ENCODE measurements at places on chromosomes 12 and 14. TPM values are rescaled to one million over a fixed set of nuclear protein-coding genes. Genes with fewer than 3 reads are reported as not detected.

Gene STRN3
- total RNA-seq, result 55.9 TPM

Gene LRTM2
- 0.29 TPM for total RNA-seq

Gene FAM186B
- total RNA-seq, result 0.26 TPM

Gene PEX5
- 73.5 TPM for total RNA-seq

Gene CRIP2
- total RNA-seq, result 2.8 TPM

Gene DNAH10
- 0.21 TPM for total RNA-seq

Gene GLI1
- 5.6 TPM for total RNA-seq

Gene HCAR3
- not detected for total RNA-seq

Gene SLC25A47
- total RNA-seq, result not detected

Gene SLCO1A2
- 7.3 TPM for total RNA-seq

Gene GSKIP
- total RNA-seq, result 43.7 TPM

Gene LRP1-AS
- not detected for total RNA-seq

Gene SMCO3
- total RNA-seq, result not detected

Gene MAP3K12
- 5.8 TPM for total RNA-seq

GRCh38 chr14:93926245-93926872, 785 bp upstream of the FAM181A start:
- DNase-seq, result no peak

DNA sequence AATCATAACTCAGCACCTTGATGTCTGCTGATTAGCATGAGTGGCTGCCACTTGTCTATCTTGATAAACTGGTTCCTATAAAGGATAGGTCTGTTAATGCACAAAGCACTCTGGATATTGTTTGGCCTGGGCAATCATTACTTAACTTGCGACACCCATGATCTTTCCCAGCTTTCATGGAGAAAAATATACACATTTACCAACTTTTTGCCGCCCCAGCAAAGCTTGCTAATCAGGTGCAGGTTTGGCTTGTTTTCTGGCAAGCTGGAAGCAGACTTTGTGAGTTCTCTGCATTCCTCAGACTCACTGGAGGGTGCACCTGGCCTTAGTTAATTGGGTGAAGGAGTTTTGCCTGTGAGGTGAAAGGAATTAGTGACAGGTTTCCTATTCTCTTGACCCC, 1126.4 kb upstream of the FLRT2 start:
- peak; percentile 55 for DNase-seq

- no peak for DNase-seq
Observed at GRCh38 chr14:100776681-100777365, 49.1 kb upstream of the MEG3 start.

GRCh38 chr14:63677891-63678379, 36.3 kb upstream of the WDR89 start:
- DNase-seq, result no peak

GRCh38 chr12:130117233-130117632, 45.0 kb upstream of the FZD10 start:
- DNase-seq, result no peak

- DNase-seq, result no peak
Observed at GRCh38 chr12:64876388-64877071, 52.1 kb downstream of the TBC1D30 start.

DNA sequence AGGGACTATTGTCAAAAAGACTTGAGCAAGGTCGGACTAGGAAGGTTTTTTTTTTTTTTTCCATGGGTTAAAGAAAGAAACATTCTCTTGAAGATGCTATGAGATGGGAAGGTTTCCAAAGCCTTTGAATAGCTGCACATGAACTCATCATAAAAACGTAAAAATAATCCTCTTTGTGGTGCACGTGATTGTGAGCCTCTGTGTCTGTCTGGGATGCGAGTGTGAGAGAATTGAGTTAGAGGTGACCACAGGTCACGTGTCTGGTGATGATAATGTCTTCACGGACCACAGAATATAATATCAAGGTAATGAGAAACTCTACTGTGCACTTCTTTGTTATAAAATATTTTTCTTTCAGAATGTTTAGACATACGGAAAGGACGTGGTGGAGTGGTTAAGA, 24.3 kb upstream of the ADGRD1 start:
- DNase-seq, result no peak

- no peak for DNase-seq
Observed at GRCh38 chr14:50055461-50056228, 60.7 kb downstream of the VCPKMT start.

DNA sequence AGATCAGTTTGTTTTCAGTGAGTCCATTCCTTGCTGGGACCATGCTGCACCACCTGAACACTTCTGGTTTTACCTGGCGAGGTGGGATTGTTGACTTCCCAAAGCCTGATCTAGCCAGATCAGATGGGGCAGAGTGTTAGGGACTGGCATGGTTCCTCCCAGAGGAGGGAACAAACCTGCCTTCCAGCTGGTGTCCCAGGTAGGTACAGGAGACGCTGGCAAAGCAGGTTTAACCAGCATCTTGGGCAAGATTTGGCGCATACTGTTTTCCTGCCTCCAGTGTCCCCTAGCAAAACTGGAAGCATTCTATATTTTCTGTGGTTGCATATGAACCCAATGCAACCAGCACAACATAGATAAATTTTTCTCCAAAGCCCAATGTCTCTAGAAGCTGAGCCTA, 14.6 kb upstream of the FOS start:
- DNase-seq, result no peak

DNA sequence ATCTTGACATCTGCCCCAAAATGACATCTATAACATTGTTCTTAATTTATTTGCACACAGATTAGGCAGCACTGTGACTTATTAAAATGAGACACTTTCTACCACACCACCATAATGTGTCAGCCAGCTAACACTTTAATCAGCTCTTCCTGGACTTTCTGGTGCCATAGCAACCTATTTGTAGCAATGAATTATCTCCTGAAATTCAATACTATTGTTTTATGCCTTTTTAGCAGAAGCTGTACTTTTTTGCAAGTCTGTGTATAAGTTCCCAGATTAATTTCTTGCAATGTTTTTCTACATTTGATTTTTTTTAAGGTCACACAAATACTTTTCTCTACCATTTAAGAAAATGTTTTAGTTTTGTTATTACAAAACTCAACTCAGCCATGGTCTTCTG, 72.8 kb upstream of the SAV1 start:
- no peak for DNase-seq

DNA sequence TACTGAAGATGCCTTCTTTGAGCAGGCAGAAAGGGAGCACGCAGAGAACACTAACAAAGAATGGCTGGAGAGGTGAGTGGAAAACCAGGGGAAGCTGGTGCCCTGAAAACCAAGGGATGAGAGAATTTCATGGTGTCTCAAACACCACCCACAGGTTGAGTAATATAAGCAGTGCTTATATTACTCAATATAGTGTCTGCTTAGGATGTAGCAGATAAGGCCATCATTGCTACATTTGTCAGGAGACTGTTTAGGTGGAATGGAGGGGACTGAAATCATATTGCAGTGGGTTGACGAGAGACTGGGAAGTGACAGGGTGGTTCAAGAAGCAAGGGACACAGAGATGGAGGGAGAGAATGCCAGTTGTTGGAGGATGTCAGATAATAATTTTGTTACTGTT, 20.6 kb downstream of the PKP2 start:
- DNase-seq, result no peak

DNA sequence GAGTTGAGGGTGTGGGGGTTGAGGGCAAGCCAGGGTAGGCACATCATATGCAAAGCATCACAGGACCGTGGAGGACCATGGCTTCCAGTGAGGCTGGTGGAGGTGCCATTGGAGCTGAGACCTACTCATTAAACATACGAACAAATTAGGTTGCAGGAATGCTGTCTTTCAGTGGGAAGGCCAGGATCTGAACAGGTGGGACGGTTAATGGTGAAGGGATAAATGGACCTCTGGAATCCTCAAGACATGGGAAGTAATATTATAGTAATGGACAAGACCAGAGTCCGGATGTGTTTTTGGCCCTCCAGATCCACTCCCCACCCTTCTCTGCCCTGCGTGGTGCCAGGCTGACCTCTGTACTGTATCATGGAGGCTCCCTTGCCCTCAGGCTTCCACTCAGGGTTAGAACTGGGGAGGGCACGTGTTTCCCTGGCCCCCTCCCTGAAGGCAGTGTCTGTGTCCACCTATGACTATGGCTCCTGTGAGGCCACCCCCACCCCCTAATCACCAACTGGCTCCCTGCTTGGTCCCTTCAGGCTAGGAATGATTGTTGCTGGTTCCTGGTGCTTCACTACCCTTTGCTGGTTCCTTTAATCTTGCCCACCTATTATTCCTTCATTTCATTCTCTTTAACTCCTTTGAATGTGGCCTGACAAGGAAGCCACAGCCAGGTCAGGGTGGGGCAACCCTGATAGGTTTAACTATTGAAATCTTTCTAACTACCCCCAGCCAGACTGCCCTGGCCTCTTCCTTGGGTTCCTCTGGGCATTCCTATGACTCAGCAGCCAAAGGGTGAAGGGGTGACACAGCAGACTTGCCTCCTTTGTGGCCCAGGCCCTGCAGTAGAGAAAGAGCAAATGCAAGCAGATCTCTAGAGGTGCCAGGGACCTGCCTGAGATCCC, 10.7 kb downstream of the DHRS2 start:
- no peak for DNase-seq

- no peak for DNase-seq
Observed at GRCh38 chr12:117466677-117467362, 105.4 kb upstream of the NOS1 start.

- no peak for DNase-seq
Observed at GRCh38 chr12:11685716-11686115, 36.2 kb downstream of the ETV6 start.

GRCh38 chr14:30906752-30907658, 32.6 kb downstream of the COCH start:
- no peak for DNase-seq

DNA sequence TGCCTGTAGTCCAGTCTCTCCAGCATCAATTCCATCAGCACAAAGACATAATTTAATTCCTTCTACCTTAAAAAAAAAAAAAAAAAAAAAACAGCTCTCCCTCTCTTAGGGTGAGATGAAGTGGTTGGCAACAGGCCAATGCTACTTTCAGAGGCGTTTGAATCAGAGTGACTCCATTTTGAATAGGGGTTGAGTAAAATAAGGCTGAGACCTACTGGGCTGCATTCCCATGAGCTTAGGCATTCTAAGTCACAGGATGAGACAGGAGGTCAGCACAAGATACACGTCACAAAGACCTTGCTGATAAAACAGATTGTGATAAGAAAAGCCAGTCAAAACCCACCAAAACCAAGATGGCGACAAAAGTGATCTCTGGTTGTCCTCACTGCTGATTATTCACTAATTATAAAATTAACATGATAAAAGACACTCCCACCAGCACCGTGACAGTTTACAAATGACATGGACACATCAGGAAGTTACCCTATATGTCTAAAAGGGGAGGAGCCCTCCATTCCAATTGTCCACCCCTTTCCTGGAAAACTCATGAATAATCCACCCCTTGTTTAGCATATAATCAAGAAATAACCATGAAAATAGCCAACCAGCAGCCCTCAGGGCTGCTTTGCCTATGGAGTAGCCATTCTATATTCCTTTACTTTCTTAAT, 6.9 kb upstream of the TCL1B start:
- no peak for DNase-seq

- no peak for DNase-seq
Observed at GRCh38 chr12:3242199-3242863, 165.2 kb downstream of the TSPAN9 start.

DNA sequence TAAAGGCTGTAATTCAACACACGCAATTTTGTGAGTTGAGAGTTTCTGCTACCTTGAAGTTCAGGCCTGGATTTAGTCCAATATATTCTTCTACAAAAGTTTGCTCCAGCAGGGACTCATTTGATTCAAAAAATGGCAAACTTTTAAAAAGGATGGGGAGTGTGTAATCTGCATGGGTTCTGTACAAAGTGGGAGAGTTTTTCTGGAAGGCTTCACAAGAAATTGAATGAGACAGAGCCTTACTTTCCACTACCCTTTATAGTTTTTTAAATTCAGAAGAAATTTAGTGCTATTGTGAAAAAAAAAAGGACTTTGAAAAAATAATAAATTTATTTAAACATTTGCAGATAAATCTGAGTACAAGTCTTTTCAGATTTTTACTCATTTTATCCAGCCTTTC, 116.9 kb downstream of the METTL25 start:
- DNase-seq, result no peak

DNA sequence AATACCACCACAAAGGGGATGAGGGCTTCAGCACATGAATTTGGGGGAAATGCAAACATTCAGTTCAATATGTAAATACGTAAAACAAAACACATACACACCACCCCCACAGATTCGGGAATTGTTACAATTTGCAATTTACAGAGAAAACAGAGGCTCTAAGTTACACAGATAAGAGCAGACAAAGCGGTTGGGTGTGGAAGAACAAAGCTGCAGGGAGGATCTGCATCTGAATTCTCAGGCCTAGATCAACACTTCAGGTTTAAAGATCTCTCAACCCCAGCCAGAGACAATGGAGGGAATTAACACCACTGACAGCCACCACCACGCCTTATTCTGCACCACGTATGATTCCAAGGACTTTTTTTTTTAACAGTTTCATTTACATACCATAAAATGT, 375.5 kb downstream of the BCL11B start:
- no peak for DNase-seq

- DNase-seq, result no peak
Observed at GRCh38 chr12:17388679-17389078, 701.3 kb downstream of the RERGL start.

DNA sequence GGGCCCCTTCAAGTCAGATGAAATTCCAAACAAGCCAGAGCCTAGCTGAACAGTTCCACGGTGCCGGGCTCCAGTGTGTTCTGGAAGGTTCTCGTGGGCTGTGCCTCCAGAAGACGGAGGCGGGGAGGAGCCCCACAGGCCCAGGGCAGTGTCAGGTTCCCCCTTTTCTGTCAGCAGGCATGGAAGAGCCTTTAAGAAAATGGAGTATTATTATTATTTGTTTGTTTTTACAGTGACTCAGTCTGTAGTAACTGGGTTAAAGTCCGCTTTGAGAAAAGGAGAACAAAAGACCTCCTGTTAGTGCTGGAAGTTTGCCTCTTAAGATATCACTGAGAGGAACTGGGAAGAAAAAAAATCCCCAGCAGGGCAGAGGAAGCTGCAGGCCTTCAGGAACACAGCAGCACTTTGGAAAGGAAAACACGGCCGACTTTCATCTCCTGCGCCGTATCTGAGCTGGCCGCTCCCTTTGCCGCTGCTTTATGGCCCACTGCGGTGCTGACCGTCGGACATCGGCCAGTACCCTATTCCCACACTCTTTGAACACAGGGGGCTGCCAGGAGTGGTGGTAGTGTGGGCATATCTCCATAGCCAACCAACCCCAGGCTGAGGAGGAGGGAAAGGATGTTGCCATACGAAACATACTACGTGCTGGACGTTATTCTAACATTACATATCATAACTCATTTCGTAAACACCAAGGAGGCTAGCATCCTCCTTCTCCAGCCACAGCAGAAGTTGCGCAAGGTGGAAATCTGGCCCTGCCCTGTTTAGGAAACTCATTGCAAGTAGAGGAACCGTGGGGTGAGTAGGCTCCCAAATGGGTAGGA, 194.0 kb downstream of the ZFP36L1 start:
- no peak for DNase-seq

DNA sequence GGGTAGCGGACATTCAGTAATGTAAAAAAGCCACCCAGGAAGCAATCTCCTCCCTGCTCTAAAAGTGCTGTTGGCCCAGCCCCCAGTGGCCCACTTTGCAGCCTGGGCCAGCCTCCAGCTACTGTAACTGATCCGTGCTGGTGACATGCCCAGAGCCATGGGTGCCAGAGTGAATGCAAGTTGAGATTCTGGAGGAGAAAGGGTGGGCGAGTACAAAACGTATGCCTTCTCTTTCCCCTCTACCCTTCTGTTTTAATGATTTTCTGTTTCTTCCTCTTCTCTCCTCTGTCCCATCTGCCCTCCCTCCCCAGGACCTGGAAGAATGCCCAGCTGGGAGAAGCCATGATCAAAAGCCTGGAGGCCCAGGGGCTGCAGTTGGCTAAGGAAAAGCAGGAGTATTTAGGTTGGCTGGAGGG, 16.9 kb downstream of the PLEKHD1 start:
- DNase-seq, result no peak

- no peak for DNase-seq
Observed at GRCh38 chr14:103540821-103541708, 12.1 kb downstream of the TRMT61A start.

All from endodermal cell (in vitro differentiated cells).